ENCODE measurements at places on chromosomes 4 and X. TPM values are rescaled to one million over a fixed set of nuclear protein-coding genes. Genes with fewer than 3 reads are reported as not detected.

DNA sequence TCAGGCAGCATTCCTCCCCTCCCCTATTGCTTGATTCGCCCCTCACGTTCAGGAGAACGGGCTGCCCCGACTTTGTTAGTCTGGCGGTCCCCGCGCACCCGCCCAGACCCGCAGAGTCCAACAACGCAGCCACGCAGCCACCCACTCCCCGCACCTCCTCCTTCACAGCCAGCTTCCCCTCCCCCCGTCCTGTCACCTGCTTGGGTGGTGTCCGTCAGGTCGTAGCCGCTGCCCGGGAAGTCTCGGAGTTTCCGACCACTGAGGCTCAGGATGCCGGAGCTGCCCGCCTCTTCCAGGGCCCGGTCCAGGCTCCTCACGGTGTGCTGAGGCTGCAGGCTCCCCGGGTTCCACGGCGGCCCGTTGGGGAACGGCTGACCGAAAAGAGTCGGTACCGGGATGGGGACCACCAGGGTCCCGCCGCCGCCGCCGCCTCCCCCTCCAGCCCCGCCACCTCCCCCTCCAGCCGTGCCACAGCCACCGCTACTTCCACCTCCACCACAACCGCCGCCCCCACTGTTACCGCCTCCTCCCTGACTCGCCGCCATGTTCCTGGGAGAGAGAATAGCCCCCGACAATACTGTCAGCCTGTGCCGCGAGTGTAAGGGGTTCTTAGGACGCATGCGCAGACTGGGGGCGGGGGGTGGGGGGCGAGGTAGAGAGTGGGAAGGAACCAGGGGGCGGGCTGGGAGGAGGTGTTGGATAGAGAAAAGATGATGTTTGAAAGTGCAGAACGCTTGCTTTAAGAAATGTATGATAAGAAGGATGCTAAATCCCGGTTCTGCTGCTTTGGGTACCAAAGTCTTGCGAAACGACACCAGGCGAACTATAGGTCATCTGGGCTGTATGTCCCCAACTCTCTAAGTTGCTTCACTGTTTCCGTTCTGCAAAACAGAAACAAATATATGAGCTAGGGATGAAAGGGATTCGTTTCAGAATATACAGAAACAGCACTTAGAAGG, at the start of gene LRCH2:
Gene LRCH2, minus strand, starts transcription at position 600 of the 959 bp plus-strand sequence. Its CDS starts 55 bp downstream, at position 545.
- peak; percentile 24 for DNase-seq

DNA sequence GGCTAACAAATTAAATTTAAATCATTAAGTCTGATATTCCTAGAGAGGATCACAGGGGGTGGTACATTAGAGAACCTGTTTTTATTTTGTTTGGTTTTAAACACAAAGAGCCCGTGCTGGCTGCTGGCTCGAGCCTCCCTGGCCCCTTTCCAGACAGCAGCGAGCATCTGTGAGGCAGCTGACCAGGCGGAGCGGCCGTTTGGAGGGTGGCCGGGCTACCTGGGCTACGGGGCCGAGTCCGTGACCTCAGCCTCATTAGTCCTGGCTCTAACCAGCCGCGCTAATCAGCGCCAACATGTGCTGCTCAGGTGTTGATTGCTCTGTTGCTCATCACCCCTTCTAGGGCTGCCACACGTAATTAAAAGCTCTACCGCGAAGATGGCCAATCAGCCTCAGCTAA, 35.3 kb downstream of the DCTD start:
- DNase-seq = no peak

The XG gene
- not detected for total RNA-seq

GRCh38 chr4:180557348-180557747, 1685.9 kb upstream of the TENM3 start:
- DNase-seq = no peak

Measured in colonic mucosa (tissue), 4 donors.